ENCODE measurements at places on chromosomes 6 and 20.

DNA sequence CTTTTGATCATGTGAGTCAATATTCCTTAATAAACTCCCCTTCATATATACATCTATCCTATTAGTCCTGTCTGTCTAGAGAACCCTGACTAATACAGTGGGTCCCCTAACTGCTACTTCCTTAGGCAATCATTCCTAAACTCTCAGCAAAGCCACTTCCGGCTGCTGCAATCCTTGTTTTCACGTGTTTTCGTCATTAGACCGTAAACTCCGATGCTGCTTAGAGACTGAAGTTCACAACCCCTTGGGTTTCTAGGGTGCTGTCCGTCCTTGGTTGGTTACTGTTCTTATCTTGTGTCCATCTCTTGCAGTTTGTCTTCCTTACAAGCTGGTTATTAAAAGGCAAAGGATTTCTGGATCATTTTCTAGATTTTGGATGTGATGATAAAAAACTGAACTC is 106.4 kb downstream of the GMPR start:
- no peak for DNase-seq
- H3K27me3 ChIP-seq, result no peaks in the 10 kb centered on the region
- no peaks in the 10 kb centered on the region for H3K36me3 ChIP-seq
- H3K27ac ChIP-seq, result no peak overlapping the region
- no peak overlapping the region for H3K4me3 ChIP-seq
- peaks cover 12% of the 10 kb centered on the region for H3K4me1 ChIP-seq

DNA sequence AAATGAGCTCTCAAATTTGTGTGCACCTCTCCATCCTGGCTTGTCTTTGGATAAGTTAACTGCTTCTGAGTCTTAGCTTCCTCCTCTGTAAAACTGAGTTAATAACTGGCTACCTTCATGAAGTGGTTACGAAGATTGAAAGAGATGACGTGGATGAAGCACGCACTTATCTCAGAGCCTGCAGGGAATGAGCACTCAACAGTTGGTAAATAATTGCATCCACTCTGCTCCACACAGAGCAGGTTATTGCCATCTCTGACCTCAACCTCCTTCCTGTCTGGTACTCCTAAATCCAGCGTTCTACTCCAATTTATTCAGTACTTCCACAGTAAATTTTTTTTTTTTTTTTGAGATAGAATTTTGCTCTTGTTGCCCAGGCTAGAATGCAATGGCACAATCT is 6.9 kb downstream of the AURKA start:
- H3K36me3 ChIP-seq, result peaks cover 11% of the 10 kb centered on the region
- H3K27me3 ChIP-seq, result no peaks in the 10 kb centered on the region
- H3K4me3 ChIP-seq, result no peak overlapping the region
- no peak overlapping the region for H3K27ac ChIP-seq
- no peaks in the 10 kb centered on the region for H3K4me1 ChIP-seq

DNA sequence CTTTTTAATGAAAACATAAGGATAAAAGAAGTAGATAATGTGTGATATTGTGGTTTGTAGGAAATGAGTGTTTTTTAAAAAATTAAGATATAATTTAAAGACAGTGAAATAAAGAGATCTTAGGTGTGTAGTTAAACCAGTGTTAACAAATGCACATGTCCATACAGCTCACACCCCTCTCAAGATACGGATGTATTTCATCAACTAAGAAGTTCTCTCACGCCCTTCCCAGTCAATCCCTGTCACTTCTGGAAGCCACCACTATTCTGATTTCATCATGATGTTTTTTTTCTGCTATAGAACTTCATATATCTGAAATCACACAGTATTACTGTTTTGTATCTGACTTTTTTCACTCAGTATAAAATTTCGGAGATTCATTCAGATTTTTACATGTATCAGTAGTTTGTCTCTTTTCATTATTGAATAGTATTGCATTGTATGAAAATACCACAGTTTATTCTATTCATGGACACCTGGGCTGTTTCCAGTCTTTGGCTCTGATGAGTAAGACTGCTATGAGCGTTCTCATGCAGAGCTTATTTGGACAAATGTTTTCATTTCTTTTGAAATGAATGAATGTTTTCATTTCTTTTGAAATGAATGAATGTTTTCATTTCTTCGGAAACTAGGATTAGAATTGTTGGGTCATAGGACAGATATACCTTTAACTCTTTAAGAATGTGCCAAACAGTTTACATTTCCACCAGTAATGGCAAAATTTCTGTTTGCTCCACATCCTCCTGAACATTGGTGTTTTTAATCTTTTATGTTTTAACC is 49.7 kb upstream of the ELOVL5 start:
- no peaks in the 10 kb centered on the region for H3K36me3 ChIP-seq
- no peaks in the 10 kb centered on the region for H3K4me1 ChIP-seq
- no peak overlapping the region for H3K27ac ChIP-seq
- no peak overlapping the region for H3K4me3 ChIP-seq
- no peaks in the 10 kb centered on the region for H3K27me3 ChIP-seq

- H3K27ac ChIP-seq, result no peak overlapping the region
- H3K27me3 ChIP-seq, result no peaks in the 10 kb centered on the region
- DNase-seq, result no peak
- H3K4me1 ChIP-seq, result no peaks in the 10 kb centered on the region
These were observed 863.9 kb upstream of the MANEA start for GRCh38 chr6:94713446-94713845.

GRCh38 chr6:144667532-144668503 is 382.7 kb downstream of the UTRN start:
- H3K4me3 ChIP-seq, result no peak overlapping the region
- H3K27ac ChIP-seq, result no peak overlapping the region
- DNase-seq, result no peak

- DNase-seq, result peak; percentile 87
- H3K4me3 ChIP-seq, result peak overlapping the region; percentile 46
- no peaks in the 10 kb centered on the region for H3K27me3 ChIP-seq
- no peaks in the 10 kb centered on the region for H3K36me3 ChIP-seq
- H3K4me1 ChIP-seq, result no peaks in the 10 kb centered on the region
These were observed 5.3 kb upstream of the FOXC1 start for GRCh38 chr6:1604158-1605003.

GRCh38 chr20:12410783-12411182 is 493.1 kb downstream of the BTBD3 start:
- DNase-seq, result no peak
- no peaks in the 10 kb centered on the region for H3K36me3 ChIP-seq
- no peaks in the 10 kb centered on the region for H3K4me1 ChIP-seq
- H3K4me3 ChIP-seq, result no peak overlapping the region
- no peaks in the 10 kb centered on the region for H3K27me3 ChIP-seq

DNA sequence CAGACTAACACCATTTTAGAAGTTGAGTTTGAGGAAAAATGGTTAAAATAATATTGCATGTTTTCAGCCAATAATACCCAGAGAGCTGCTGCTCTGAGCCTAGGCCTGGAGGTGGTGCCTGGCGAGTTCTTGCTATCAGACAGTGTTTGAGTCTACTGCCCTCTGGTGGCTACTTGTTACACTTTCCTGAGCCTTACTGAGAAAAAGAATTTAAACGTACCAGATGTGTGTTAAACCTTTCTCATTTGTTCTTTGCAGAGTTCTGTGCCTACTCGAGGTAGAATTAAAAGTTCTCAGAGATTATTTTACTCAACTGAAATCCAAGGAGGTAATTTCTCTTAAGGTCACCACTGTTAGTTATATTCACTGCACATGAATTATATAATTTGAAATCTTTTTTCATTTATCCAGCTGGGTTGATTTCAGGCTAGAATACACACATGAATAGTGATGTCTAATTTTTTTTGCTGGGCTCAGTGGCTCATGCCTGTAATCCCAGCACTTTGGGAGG is 38.2 kb downstream of the SHLD1 start:
- peaks cover 8% of the 10 kb centered on the region for H3K4me1 ChIP-seq
- DNase-seq, result peak; percentile 83
- no peak overlapping the region for H3K4me3 ChIP-seq
- H3K27me3 ChIP-seq, result no peaks in the 10 kb centered on the region
- H3K36me3 ChIP-seq, result peaks cover 2% of the 10 kb centered on the region
- no peak overlapping the region for H3K27ac ChIP-seq

- H3K4me1 ChIP-seq, result peaks cover 53% of the 10 kb centered on the region
- no peak overlapping the region for H3K4me3 ChIP-seq
- no peaks in the 10 kb centered on the region for H3K36me3 ChIP-seq
These were observed 42.4 kb downstream of the FAM184A start for GRCh38 chr6:119036081-119036480.

GRCh38 chr6:36323062-36323461 is 13.6 kb downstream of the BNIP5 start:
- H3K27me3 ChIP-seq, result no peaks in the 10 kb centered on the region
- H3K4me1 ChIP-seq, result peaks cover 10% of the 10 kb centered on the region
- H3K36me3 ChIP-seq, result no peaks in the 10 kb centered on the region
- no peak overlapping the region for H3K27ac ChIP-seq

DNA sequence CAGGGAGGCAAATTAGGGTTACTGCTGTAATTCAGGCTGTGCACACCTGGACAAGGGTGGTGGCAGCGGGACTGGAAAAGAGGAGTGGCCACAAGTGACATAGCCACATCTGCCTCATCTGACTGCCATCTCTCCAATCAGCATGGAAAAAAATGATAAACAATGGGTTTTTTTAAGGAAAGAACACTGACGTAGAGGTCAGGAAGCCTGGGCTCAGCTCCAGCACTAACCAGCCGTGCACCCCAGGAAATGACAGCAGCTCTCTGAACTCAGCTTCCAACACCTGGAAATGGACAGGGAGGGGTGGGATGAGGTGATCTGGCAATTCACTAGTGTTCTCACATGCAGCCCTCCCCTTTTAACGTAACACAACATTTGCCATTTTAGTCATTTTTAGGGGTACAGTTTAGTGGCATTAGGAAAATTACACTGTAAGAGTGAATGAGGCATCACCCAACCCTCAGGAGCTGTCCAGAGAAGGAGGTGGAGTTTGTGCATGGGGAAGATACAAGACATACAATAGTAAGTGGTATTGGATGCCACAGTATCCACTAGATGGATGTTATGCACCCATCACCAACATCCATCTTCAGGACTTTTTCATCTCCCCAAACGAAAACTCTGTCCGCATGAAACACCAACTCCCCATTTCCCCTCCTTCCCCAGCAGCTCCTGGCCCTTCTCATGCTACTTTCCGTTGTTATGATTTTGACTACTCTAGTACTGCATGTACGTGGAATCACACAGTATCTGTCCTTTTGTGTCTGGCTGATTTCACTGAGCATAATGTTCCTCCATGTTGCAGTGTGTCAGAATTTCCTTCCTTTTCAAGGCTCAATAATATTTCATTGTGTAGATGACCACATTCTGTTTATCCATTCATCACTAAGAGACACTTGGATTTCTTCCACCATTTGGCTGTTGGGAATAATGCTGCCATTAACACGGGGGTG is 215.5 kb upstream of the ECI2 start:
- H3K27ac ChIP-seq, result no peak overlapping the region
- H3K36me3 ChIP-seq, result no peaks in the 10 kb centered on the region
- peaks cover 6% of the 10 kb centered on the region for H3K4me1 ChIP-seq

DNA sequence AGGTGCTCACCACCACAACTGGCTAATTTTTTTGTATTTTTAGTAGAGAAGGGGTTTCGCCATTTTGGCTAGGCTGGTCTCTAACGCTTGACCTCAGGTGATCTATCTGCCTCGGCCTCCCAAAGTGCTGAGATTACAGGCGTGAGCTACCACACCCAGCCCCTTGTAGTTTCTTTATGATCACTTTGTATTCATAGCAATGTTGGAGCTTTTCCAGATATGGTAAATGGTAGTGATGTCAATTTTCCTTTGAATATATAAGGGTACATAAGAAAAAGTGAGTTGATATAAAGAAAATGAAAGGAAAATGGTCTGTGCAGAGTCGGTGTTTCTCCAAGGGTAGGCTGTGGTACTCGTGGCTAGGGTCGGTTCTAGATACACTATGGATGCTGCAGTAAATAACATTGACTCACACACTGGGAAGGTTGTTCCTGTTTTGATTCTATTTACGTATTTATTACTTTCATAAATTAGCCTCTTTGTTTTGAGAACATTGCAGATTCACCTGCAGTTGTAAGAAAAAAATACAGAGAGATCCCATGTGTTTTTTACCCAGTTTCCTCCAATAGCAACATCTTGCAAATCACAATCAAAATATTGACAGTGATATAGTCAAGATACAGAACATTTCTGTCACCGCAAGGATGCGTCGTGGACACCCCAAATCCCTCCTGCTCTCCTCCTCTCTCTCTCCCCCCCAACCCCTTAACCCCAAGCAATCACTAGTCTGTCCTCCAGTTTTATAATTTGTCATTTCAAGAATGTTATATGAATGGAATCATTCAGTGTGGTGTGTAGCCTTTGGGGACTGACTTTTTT is 2.5 kb downstream of the ZNF831 start:
- DNase-seq, result no peak
- H3K4me1 ChIP-seq, result no peaks in the 10 kb centered on the region
- no peaks in the 10 kb centered on the region for H3K27me3 ChIP-seq
- H3K36me3 ChIP-seq, result no peaks in the 10 kb centered on the region
- no peak overlapping the region for H3K4me3 ChIP-seq

DNA sequence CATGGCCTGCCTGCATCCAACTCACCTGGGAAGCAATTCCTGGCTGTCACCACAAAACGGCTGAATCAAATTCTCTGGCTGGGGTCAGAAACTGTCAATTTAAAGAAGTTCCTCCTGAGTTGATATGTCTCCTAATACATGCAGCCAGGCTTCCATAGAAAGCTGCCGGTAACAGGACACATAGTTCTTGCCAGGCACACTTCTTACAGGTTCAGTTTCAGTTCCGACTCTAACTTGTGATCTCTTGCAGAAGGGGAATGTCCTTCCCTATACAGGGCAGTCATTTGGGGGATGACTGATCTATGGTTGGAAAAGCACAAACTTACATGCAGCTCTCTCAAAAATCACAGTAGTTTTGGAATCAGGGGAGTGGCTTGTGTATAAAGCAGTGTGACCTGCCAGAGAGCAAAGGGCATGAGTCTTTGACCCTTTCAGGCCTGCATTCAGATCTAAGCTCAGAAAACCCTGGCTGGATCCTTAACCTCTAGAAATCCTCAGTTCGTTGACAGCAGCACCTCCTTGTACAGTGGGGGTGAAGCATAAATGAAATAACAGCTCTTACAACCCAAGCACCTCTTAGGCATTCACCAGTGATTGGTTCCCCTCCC is 195.6 kb downstream of the SCP2D1 start:
- no peaks in the 10 kb centered on the region for H3K27me3 ChIP-seq
- H3K4me1 ChIP-seq, result no peaks in the 10 kb centered on the region
- DNase-seq, result no peak
- no peak overlapping the region for H3K27ac ChIP-seq

DNA sequence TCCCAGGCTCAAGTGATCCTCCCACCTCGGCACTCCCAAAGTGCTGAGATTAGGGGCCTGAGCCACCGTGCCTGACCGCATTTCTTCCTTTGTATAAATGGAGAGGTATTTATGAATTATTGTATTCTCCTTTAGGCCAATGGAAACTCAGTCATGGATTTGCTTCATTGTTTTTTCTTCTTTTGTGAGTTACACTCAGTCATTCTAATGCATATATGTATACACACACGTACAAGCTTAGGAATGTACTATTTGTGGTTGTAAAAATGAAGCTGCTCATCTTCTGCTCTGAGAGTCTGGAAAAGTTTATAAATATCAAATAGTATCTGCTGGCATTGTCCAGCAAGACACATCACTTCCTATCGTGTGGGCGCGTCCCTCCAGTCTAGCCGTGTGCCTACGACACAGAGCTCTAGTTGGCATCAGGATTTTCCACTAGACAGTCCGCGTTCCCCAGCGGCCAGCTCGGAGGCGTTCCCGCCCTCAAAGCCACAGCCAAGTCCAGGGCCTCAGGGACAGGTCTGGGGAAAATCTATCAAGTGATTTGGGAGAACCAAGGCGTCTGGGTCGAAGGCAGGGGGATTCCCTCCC is 215.2 kb downstream of the NFATC2 start:
- H3K36me3 ChIP-seq, result no peaks in the 10 kb centered on the region
- H3K4me1 ChIP-seq, result no peaks in the 10 kb centered on the region
- H3K4me3 ChIP-seq, result no peak overlapping the region
- no peak overlapping the region for H3K27ac ChIP-seq

All from Caco-2 (cell line).